Non-pigmented ciliary epithelial cell (primary cell): ENCODE measurements at places on chromosomes 16 and 17.
A peak's percentile ranks its signal among the peaks of the same experiment; 100 is the strongest.

- no peak for DNase-seq
Observed at GRCh38 chr17:43745541-43745940, 13.1 kb downstream of the SOST start.

DNA sequence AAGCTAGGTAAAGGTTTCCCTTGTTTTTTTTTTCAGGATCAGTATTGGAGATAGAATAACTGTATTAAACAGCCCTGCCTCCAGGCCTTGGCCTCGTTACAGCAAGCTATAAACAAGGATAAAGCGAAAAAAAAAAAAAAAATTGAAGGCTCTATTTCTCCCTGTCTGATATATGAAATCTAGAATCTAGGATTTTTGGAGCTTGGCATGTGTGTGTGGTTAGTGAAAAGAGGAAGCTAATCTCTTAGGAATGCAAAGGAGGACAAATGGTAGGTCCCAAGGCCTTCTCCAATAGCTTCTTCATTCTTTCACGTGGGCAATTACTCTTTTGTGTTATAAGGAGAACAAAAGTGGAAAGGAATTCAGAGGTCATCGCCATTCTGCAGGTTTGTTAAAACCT is 470.3 kb downstream of the TMEM114 start:
- DNase-seq = no peak

DNA sequence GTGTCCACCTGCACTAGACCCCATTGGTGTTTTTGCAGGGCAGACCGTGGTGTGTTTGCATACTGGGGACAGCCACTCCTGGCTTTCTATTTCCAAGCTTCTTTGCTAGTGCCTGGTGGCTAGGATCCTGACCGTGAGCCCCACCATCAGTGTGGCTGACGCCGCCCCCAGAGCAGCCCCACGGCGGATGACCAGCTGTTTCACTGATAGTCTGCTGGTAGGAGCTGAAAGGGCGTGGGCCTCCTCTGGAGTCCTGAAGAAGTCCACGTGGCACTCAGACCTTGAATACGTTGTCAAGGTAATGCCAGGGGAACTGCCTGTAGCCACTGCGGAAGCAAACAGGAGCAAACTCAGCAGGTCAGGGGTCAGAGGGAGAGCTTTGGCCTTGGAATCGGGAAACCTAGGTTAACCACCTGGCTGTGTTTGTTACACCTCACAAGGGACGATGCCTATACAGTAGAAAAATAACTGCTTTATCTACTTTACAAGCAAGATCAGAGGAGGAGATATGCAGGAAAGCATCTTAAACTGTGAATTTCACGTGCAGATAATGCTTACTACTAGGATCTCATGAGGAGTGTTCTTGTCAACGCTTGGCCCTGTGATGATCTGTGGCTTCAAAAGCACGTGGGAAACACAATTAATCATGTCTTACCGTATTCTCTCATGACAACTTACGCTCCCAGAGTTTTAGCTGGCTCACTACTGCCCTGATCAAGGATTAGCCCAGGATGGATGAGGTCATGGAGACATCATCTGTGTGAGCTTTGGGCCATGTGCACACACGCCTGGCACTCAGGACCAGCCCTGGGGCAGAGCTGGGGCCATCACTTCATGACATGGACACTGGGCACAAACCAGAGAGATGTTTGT is 30.3 kb downstream of the ALDH3A2 start:
- no peak for DNase-seq

- no peak for DNase-seq
Observed at GRCh38 chr17:42798383-42799380, at the start of the genes CNTD1 and COA3. Gene CNTD1, plus strand, starts transcription at chr17:42798861. Its CDS starts 207 bp downstream, at chr17:42799068. Gene COA3, minus strand, starts transcription at chr17:42798704. Its CDS starts 23 bp downstream, at chr17:42798681.

DNA sequence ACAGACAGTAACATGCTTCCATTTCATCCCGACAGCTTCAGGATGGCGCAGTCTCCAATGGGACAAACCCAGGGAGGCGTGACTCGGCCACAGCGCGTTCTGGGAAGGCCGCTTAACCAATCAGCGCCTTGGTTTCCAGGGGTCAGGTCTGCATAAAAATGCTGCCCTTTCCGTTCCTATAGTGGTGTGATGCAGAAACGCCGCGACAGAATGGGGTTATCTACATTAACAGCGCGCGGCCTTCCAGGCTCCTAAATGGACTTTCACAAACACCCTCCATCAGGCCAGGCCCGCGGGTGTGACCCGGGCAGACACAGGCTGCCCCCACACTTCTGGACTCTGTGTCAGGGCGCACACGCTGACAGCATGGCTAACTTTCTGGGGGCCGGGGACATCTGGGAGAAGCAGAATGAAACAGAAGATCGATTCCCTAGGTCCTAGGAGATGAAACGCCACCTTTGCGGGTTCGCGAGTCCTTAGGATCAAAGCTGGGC is 792 bp downstream of the TMEM231 start:
- DNase-seq = peak; percentile 56

DNA sequence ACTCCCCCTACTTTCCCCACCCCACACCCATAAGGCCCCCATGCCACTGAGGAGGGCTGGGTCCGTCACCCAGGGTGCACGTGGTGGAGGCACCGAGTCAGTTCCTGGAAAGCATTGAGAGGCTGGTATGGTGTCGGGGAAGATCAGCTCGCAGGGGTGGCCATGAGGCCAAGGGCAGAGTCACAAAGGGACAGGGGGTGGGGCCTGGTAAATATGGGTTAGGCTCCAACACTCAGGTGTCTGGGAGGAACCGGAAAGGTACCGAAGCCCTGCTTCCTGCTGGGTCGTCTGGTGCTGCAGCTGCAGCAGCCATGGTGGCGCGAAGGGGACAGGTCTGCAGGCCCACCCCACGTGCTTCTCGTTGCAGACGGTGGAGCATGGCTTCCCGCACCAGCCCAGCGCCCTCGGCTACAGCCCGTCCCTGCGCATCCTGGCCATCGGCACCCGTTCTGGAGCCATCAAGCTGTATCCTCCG is 30.2 kb downstream of the LLGL2 start:
- DNase-seq = no peak

GRCh38 chr17:38464251-38464722 is 36.0 kb downstream of the ARHGAP23 start:
- no peak for DNase-seq

- DNase-seq = no peak
Observed at GRCh38 chr16:57572978-57573728, 30.7 kb downstream of the ADGRG5 start.

DNA sequence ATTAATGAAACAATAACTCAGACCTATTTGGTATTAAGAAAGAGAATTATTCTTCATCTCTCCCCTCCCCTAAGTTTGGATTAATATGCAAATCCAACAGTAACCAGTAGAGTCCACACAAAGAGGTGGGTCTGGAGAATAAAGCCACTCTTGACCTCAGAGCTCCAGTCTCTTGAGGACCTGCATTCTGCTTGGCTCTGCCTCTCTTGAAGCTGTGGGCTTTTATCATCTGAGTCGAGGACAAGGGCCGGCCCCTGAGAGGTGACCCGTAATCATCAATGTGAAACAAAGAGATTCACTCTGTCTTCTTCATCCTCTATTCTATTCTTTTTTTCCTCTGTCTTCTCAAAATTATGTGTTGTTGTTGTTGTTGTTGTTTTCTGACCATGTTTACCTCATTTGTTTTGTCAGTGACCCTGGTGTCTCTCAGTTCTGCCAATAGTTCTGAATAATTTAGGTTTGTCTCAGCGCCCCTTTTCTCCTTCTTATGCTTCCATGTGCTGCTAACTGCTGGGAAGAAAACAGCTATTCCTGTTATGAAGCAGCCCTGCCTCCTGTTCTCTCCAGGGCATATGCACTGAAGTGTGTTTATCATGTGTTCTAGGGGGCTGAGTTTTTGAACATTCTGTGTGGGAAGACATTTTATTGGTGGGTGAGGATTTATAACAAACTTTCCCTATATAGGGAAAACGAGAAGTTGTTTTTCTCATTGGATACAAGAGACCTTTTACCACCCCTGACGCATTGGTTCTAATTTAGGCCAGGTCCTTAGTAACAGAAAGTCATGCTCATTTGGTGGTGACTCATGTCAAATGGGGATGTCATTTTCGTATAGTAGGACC is 135.8 kb downstream of the TRIM37 start:
- no peak for DNase-seq
